Endothelial cell (in vitro differentiated cells): ENCODE measurements at places on chromosomes 7 and 10. TPM values are rescaled to one million over a fixed set of nuclear protein-coding genes. Genes with fewer than 3 reads are reported as not detected.

The OR2A42 gene
- total RNA-seq, result 0.08 TPM

The WIPF3 gene
- 1.5 TPM for total RNA-seq

The ZNF37A gene
- total RNA-seq, result 8.7 TPM

The LRRTM3 gene
- total RNA-seq, result not detected

The SPDYE6 gene
- total RNA-seq, result not detected
